ENCODE measurements at places on chromosomes 2 and 18.

- no peak for DNase-seq
These were observed 27.2 kb downstream of the ACAA2 start for GRCh38 chr18:49786019-49786720.

DNA sequence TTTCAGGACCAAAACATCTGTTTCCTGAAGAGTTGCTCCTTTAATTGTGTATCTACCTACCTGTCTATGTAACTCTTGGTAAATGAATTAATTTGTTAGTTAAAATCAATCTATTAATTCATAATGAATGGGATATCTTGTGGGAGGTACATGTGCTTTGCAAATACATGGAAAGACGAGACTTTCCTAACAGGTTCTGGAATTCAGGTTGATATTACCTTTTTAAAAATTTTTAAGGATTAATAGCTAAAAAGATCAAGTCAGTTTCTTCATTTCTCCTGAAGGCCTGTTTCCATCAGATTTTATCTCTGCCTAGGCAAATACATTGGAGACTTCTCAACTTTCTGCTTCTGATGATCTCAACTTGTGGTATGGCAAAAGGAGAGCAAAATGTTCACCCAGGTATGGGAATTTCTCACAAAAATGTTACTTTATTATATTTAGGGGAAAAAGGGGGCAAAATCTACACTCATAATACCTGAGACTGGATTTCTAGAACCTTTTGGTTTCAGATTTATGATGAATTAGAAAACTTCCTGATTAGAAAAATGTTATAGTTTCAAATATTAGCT is 7.4 kb downstream of the TFPI start:
- no peak for DNase-seq

GRCh38 chr2:236169151-236169721 is 1.1 kb upstream of the GBX2 start:
- no peak for DNase-seq

DNA sequence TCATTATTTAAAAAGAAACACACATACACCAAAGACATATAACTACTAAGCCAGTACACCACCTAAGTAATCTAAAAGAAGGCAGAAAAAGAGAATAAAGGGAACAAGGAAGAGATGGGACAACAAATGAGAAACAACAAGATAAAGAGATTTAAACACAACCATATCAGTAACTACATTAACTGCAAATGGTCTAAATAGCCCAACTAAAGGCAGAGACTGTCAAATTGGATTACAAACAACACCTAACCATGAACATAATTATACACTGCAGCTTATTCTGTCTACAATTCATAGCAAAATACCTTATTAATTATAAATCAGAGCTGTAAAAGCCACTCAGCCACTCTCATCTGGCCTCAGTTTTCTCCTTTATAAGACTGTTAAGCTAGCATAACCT is 15.0 kb downstream of the PPP4R1 start:
- DNase-seq: no peak

GRCh38 chr18:65409261-65409660 is 341.6 kb upstream of the CDH7 start:
- DNase-seq: no peak

DNA sequence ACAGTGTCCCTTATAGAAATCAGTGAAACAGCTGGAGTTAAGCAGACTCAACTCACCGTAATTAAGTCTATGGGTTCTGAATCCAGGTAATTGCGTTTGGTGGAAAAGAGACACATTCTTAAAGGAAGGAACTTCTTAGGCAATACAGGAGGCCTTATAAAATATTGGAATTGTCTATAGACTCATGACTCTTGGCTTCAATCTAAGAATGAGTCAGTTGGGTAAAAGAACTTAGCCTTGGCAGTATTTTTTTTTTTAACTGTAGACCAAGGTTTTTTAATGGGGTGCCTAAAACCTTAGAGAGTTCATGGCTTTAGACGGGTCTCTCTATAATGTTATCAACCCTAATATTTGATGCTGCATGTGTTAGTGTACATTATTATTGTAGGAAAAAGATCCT is 47.6 kb downstream of the CCDC85A start:
- DNase-seq: no peak

DNA sequence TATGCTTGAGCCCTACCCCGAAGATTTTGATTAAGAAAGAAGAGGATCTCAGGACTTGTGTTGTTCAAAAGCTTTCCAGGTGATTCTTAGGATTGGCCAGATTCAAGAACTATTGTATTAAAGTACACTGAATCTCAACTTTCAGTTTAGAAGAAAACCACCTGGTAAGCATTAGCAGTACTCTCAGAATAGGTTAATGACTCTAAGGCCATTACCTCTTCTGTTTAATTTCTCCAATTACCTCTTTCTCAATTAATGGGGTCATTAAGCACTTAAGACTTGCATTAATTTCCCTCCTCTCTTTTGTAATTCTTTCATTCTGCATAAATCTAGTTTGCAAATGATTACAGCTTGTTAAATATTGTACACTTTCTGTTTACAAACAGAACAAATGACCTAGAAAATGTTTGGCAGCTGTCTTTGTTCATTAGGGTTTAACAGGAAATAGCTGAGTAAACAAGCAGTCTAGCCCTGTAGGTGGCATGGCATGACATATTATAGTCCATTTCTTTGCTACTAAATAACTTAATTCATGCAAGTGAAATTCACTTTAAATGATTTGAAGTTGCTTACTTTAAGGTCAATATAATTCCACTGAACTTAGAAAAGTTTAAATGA is 20.4 kb upstream of the TDRD15 start:
- DNase-seq: no peak

- DNase-seq: no peak
These were observed 280.8 kb upstream of the RGPD4 start for GRCh38 chr2:107545851-107546250.

DNA sequence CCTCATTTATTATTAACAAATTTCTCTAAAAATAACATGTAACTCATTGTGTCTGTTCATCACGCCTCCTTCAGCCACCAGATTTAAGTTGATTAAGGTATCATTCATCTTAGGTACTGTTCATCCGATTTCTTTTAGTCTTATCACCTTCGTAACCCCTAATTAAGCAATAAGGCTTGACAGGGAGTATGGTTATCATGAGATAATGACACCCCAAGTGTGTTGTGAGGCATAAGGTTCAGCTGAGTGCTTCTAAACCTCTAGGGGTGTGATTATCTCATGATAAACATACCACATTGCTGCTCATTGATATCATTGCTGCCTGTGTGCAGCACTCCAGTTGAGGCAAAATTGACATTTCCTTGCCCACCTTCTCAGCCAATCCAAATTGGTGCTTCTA is 158.9 kb upstream of the BOD1L2 start:
- no peak for DNase-seq

GRCh38 chr2:215218587-215219577 is 80.5 kb upstream of the ABCA12 start:
- no peak for DNase-seq

- peak; percentile 11 for DNase-seq
These were observed 185.9 kb downstream of the ANAPC1 start for GRCh38 chr2:111698089-111698488.

DNA sequence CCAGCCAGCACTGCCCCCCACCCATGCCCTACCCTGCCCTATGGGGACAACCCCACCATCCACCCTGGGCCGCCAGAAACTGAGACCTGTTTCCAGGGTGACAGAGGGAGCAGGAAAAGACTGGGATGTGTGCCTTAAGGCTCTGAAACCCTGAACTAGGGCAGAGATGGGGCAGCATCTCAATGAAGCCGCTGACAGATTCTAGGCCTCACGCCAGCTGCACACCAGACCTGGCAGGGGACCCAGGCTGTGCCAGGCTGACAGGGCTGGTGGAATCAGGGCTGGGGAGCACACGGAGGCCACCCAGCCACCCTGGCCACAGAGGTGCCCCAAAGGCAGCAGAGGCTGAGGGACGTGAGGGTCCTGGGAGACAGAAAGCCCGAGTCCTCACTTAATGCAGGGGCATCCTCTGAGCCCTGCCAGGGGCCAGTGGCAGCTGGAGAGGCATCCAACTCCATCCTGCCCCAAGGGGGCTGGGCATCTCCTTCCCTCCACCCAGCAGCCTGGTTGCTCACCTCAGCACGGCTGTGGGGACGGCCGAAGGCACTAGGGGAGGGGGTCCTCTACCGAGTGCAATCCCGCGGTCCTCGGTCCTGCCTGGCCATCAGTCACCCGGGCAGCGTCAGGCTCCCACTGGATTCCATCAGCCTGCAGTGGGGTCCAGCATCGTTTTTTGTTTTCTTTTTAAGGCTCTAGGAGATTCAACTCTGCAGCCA is 169.2 kb downstream of the ZFP36L2 start:
- DNase-seq: no peak

- no peak for DNase-seq
These were observed 176.0 kb upstream of the COL3A1 start for GRCh38 chr2:188798159-188798558.

Measured in activated T-cell treated with anti-CD3 and anti-CD28 coated beads, Interleukin-2, amount 50 U/mL, for 24 hours (primary cell).